Epithelial cell of proximal tubule (primary cell): ENCODE measurements at places on chromosomes 11 and 22. TPM values are rescaled to one million over a fixed set of nuclear protein-coding genes. Genes with fewer than 3 reads are reported as not detected.

DNA sequence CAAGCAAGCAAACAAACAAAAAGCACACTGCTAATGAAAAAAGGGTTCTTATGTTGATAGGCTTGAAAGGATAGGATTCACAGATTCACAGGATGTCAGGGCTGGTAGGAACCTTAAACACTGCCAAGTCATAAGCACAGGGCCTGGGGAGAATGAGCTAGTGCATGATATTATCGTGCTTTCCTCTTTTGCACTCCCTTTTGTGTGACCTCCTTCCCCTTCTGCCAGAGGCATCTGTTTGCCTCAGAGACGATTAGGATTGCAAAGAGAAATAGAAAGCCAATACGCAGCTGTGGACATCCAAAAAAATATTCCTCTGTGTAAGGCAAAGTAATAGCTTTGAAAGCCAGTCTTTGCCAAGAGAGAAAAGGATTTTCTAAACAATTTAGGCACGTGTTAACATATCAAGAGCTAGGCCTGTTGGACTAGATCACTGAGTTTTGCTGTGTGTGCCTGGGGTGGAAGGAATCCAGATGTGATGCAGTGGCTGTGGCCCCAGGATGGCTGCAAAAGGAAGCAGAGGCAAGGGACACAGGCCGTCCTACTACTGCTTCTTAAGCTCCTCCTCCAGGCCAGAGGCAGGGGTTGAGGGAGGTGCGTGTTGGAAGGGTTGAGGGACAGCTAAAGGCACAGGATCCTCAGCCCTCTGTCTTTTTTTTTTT is 30.6 kb downstream of the MCHR1 start:
- no peak for DNase-seq

DNA sequence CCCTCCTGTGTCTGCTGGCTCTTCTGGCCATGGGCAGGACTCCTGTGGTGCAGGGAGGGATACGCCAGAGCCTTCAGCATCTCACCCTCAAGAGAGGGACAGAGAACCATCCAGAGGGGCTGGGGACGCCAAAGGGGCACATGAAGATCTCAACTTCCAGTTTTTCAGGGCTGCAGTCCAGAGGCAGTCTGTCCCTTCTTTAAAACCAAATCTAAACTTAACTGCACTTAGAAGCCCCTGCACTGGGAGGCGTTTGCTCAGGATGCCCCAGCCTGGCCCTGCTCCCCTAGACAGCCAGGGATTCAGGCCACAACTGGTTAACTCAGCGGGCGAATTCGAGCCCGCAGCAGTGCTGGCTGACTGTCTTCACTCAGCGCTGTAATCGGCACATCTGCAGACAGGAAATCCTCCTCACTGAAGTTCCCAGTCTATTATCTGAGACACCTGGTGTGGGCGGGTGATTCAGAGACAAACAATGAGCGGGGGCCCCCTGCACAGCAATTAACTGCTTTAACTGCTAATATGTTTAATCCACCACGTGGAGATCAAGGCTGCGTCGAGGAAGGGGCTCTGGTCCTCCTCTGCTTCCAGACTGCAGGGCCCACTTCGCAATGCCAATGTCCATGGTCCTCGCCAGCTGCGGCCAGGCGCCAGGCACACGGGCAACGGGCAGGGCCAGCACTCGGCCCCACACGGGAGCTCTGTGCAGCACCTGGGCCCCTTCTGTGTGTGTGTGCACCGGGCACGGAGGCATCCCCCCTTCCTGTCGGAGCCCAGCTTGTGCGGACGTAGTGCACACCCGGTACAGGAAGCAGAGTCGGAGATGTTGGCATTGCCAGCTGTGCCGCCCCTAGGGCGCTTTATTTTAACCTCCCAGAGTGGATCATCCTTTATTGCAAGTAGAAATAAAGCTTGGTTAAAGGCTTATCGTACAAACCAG is 36.9 kb upstream of the GNB1L start:
- no peak for DNase-seq

DNA sequence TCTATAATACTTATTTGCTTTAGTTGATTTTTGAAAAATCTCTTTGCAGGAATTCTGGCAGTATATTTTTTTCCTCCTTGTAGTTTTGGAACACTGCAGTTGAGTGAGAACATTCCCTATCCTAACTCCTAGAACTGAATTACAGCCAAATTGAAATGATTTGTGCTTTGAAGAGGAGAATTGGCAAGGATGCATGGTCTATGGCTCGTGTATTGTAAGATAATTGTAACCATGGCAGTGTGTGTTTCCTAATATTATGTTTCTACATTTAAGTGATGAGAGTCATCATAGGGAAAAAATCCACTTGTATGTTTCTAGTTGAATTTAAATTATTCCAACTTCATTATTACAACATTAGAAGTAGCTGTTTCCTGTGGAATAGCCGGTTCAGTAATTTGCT is 80.9 kb upstream of the MYO18B start:
- no peak for DNase-seq

The ZNF215 gene
- total RNA-seq: 2.8 and 5.6 TPM in 2 replicates

The ANO5 gene
- 1.6 and 1.7 TPM in 2 replicates for total RNA-seq

The BTG4 gene
- 0.22 TPM in 1 of 2 replicates, not detected in the other for total RNA-seq
